ENCODE measurements at places on chromosomes 4 and X.

GRCh38 chr4:21203416-21203815 is 503.2 kb downstream of the PACRGL start:
- DNase-seq: no peak

DNA sequence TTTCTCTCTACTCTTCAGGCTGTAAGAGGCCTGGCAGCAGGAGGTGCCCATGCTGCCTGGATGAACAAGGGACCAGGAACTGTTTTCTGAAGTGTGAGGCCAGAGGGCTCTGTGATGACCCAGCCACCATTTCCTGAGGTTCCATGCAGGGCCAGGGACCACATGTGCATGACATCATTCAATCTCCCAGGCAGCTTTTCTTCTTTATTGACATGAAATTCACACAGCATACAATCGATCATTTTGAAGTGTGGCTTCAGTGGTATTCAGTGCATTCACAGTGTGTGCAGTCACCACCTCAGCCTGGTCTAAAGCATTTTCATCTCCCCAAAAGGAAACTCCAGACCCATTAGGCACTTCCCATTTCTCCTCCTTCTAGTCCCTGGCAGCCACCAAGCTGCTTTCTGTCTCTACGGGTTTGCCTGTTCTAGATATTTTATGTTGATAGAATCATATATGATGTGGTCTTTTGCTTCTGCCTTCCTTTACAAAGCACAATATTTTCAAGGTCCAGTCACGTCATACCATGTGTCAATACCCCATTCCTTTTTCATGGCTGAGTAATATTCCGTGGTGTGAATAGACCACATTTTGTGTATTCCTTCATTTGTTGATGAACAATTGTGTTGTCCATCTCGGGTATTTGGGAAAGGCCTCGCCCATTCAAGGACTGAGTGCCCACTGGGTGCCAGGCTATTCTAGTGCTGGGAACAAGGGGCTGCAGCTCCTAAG is 93.1 kb downstream of the PSAPL1 start:
- DNase-seq: no peak

GRCh38 chr4:6847178-6847577 is 62.4 kb upstream of the TBC1D14 start:
- no peak for DNase-seq

- DNase-seq: no peak
These were observed 63.4 kb upstream of the TBC1D9 start for GRCh38 chr4:140819610-140820009.

- DNase-seq: no peak
These were observed 61.2 kb downstream of the TMEM150C start for GRCh38 chr4:82500435-82501153.

DNA sequence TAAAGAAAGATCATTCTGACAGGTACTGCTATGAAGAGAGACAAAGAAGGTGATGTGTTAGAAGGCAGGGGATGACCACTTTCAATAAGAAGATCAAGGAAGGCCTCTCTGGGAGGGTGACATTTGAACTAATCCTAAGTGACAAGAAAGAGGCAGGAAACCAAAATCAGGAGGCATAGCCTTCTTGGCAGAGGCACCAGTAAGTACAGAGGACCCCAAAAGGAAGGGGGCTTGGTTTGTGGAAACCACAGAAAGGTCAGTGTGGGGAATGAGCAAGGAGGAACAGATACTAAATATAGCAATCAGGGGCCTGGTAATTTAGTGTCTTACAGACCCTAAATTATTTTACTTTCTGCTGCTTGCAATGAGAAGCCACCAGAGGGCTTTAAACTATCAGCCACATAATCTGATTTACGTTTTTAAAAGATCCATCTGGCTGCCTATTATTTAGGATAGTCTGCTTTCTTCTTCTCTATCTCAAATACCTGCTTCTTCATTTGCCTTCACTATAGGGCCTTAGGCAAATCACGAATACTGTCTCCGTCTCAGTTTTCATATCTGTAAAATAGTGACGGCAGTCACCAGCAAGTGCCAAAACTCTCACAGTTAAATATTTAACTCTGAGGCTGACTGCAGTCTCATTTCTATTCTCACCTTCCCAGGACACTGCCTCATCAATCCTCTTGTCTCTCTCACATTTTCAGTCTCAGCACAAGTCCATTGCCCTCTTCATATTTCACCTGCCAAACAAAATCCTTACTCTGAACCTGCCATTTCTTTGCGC is 16.7 kb downstream of the NR3C2 start:
- no peak for DNase-seq

DNA sequence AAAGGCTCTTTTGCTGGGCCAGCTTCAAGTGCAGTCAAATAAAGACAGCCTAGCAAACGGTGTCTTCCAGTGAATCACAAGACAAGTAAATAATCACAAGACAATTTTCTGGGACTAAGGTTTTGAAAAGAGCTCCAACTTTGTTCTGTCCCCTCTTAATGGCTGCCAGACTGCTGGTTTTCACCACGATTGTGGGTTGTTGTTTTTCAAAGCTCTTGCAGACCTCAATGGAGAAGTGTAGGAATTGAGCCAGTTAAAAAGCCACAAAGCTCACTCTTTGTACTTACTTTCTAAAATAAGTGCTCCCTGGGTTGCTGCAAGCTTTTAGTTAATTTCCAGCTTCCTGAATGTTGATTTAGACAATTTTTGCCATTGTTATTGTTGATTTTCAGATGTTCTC is 405.8 kb upstream of the HTR2C start:
- no peak for DNase-seq

GRCh38 chrX:16739574-16739973 is 20.2 kb downstream of the SYAP1 start:
- DNase-seq: no peak

DNA sequence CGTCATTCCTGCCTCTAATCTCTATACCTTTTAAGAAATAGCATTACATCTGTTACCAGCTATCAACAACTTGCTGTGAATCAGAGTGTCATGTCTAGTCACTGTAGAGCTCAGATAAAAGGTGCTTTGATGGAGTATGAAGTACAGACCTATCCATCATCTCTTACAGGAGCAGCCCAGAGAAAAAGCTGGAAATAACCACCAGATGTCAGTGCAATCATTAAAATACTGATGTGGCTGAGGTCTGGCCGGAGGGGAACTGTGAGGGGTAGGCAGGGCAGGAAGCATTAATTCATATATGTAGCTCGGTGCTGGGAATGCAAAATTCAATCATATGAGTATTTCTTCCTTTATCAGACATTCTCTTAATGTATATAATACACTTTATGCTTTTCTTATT is 100.6 kb downstream of the AKAP4 start:
- DNase-seq: no peak

DNA sequence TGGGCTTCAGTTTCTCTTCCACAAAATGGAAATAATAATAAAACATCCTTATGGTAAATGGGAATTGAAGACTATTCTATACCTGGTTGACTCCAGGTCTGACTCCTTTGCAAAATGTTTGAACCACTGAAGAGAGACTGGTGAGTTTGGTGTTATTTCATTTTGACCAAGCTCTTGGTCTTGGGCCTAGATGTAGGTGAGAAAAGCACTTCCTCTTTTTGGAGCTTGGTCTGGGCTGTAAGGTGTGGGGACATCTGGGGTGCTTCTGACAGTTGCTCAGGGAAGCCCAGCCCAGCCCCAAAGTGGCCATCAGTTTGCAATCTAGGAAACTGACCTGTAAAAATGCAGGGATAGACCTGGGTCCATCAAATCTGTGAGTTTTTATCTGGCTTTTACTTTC is 26.8 kb upstream of the SOD3 start:
- no peak for DNase-seq

- no peak for DNase-seq
These were observed 510.0 kb downstream of the GBA3 start for GRCh38 chr4:23202712-23203247.

DNA sequence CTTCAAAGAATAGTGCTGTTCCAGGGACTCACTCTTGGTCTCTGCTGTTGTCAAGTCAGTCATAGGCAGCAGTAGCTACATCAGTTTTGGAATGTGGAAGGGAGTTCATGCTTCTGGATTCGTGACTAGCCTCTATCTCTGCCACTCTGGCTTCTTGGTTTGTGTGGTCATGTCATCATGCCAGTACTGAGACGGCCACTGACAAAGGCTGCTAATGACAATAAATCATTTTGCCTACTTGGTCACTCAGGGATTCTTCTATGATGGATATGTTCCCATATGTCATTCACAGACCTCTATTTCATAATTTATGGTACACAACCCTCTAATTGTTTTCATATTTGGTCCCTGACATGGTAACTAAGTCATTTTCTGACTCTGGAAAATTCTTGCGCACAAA is 450.8 kb upstream of the BOD1L1 start:
- DNase-seq: no peak

DNA sequence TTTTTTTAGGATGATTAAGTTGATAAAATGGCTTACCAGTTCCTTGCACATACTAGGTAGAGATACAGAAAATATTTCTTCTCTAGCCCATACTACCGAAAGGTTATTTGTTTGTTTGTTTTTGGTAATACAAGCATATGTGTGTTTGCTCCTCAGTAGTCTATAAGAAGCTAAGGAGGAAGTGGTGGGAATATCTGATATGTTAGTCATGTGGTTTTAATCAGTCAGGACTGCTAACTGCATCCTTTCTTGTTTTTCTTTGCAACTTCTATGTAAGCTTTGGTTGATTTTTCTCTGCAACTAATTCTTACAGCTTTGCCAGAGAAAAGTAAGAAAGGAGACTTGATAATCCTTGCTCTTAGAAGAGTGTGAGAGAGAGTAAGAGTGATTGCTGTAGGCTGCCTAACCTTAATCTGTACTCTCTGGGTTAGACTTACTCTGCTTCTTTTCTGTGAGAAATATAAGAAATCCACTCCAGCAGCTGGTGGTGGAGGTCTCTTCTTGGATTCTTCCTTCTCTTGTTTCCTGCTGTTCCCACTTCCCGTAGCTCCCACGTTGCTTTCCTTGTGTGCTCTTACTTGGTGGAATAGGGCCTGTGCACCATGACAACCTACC is 28.3 kb downstream of the SEPTIN11 start:
- DNase-seq: no peak

GRCh38 chr4:76476571-76476970 is 41.5 kb downstream of the SHROOM3 start:
- DNase-seq: no peak

- no peak for DNase-seq
These were observed 358.4 kb downstream of the NLGN4X start for GRCh38 chrX:5870238-5870637.

- no peak for DNase-seq
These were observed 131.4 kb downstream of the COL25A1 start for GRCh38 chr4:109171070-109171469.

DNA sequence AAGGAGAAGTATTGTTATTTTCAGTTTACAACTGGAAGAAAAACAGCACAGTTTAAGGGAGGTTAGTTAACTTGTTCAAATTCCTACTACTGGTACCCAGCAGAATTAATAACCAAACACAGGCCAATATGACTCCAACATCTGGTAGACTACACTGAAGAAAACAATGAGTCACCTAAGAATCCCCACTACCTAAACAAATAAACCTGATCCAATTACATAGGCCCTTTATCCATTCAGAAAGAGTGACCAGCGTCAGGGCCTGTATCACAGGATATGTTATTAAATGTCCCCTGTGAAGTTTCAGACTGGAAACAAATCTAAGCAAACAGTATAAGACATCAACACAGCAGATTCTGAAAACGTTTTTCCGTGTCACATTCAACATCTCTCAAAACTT is 492.5 kb upstream of the INTU start:
- no peak for DNase-seq

- DNase-seq: no peak
These were observed 108.0 kb downstream of the CHIC2 start for GRCh38 chr4:53956454-53956853.

DNA sequence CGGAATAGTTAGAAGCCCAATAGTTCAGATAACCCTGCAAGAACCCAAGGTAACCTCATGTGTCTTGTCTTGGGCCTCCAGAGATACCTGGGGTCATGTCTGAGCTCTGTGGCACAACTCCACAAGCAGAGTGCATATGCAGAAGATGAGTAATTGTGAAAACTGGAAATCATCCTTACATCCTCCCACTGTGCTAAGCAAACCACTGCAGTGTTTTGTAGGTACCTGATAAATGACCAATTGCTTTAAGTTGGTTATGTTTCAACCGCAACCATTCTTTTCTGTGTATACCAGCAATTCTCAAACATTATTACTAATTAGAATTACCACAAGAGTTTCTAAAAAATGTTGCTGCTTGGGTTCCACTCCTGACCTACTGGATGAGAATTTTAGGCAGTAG is 73.2 kb downstream of the CBLL2 start:
- no peak for DNase-seq

DNA sequence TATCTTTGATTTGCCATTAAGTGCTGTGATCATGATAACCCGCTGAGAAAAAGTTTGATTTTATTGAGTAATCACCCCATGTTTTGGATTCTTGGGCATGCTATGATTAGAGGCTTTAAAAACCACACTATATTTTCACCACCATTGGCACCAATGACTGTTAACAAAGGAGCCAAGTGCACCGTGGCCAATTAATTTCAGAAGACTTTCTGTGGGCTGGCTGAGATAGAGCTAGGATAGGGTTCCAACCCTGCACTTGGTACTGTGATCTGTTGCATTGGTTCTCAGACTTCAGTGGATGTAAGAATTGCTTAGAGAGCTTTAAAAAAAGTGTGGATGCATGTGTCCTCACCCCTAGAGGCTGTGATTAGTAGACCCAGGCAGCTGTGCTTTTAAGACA is 32.4 kb downstream of the OCRL start:
- DNase-seq: no peak

DNA sequence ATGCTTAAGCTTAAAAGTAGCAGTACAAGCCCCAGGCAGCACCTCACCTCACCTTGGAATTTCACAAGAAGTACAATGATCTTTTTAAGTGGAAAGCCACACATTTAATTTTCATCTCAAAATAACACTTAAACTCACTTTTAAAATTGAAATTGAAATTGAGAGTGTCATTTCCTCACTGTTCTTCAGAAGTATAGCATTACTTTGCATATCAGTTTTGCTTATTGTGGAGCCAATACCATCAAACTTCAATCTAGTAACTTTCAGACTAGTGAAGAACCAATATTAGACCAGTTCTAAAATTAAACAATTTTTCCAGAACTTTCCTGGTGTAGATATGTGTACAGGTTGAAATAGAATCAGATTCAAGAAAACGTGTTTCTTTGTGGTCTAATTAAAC is 242.4 kb downstream of the NDST4 start:
- DNase-seq: no peak

DNA sequence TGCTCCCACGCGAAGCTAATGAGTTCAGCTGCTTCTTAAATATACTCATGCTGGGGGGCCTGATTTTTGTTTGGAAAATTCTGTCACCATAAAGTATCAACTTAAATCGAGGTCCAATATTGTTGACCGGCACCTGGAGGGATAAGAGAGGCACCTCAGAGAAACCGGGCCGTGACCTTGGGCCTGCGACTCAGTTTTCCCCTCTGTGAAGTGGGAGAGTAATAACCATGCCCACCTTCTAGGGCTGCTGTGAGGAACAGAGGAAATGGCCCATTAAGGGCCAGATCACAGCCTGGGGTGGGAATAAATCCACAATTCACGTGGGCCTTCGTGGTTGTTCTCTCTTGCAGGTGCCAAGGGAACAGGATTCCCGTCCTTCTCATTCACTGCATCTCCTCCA is 39.4 kb downstream of the ZBTB49 start:
- no peak for DNase-seq

- DNase-seq: no peak
These were observed 249.5 kb downstream of the PTTG2 start for GRCh38 chr4:38209654-38210053.
